ENCODE measurements at places on chromosomes 16 and 17.

- DNase-seq = no peak
These were observed 3.1 kb downstream of the RAB11FIP4 start for GRCh38 chr17:31394544-31394943.

DNA sequence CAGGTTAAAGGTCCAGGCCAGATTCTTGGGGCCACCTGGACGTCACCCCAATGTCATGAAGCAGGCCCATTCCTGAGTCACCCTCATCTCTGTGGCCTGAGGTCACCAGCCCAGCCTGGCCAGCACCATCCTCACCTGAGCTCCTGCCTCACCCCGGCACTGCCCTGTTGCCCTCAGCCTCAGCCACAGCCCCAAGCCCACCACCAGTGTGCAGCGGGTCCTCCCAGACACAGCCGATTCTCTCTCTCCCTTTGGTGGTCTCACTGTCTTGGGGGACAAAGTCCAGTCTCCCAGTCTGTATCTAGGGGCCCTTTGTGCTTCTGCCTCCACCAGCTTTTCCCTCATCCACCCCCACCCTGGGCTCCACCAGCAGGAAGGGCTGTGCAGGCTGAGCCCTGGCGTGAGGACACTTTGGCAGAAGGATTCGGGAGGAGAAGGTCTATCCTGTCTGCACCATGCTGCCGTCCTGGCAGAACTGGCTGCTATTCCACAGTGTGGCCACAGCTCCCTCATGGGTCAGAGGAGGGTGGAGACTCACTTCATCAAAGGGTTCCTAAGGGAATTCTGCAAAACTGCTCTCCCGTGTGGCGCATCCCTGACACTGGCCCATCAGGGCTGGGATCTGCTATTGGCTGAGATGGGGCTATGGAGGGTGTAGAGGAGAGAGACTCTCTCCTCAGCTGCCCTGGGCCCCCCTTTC is 64.3 kb downstream of the PRMT7 start:
- no peak for DNase-seq

DNA sequence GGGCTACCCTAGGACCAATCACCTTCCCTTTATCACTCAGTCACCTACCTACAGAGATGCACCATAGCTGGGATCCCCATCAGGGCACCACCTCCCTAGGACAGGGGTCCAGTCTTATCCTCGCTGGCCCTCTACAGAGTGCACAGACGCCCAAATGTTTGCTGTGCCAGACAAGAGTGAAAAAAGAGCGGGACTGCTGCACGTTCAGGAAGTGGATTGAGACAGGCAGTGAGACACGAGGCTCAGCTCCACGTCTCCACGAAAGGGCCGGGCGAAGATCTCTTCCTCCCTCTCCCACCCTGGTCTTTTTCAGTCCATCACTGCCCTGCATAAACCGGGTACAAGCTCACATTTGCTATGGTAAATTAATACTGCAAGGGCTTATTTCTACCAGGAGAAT is 95.5 kb downstream of the ZFHX3 start:
- DNase-seq = no peak

DNA sequence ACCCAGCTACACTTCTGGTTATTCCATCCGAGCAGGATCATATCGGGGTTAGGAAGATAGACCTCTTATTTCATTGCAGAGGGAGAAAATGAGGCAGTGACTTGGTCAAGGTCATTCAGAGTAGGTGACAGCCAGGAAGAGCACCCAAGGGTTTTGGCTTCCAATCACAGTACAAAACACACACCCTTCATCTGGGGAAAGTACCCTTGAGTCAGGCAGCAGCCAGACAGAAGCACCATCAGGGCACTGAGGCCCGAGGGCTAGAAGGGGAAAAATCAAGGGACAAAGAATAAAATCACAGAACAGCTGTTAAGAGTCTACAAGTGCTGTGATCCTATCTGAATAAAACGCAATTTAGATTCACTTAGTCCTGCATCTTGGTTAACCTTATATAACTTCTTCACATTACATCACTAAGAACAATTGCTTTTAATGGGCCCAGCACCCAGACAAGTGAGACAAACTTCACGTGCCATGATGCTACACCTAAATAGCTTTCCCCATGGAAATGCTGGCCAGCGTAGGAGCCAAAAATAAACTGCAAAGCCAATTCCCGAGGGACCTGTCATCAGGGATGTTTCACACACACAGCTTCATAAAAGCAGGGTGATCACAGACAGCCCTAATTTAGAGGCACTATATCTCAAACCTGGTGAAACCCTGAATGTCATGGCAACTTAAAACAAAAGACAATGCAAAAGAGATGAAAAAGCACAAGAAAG is 4.9 kb downstream of the UBE2O start:
- DNase-seq = no peak

- DNase-seq = no peak
These were observed 538 bp upstream of the FCSK start for GRCh38 chr16:70453892-70454221.

DNA sequence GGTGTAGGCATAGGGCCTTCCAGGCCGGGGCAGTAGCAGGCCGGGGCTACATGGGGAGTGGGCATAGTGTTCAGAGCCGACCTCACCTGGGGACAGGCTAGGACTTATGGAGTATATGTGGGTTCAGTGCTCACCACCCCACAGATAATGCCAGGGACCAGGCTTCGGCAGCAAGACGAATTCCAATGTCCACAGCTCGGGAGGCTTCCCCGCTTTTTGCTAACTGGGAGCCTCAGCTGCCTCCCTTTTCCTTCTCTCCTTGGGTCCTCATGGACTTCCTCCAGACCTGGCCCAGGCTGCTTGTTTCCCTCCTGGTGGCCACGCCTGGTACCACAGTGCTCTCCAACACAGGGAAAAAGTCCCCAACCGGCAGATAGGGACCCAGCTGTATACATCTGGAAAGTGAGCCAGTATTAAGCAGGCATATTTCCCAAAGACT is 20.1 kb upstream of the SLC46A1 start:
- no peak for DNase-seq

DNA sequence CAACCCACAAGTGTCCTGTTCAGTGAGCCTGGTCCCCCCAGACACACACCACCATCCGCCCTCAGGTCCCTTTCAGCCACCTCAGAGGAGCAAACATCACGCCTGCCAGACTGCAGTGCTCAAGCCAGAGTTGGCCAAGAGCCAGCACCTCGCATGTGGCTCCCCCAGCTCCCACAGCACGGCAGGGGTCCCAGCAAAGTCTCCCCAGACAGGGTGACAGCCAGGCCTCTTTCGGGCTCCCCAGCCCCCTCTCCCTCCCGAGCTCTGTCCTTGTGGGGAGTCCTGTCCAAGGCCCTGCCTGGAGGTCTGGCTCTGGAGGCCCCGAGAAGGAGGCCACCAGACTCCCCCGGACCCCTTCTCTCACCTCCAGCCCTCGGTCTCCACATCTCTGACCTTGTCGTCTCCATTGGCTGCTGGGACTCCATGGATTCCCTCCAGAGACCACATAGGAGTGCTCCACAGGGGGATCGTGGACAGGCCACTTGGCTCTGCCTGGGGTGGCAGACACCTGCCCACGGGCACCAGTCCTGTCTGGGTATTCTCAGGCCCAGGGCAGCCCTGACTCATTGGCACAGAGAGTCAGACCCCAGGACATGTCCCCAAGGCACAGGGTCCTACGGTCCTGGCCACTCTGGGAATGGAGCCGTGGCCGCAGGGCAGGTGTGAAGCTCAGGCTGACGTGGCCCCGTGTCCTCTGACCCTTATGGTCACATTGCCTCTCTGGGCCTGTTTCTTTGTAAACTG is 1.8 kb upstream of the MYADML2 start:
- no peak for DNase-seq

- DNase-seq = no peak
These were observed 32.5 kb upstream of the PLCG2 start for GRCh38 chr16:81746566-81746965.

DNA sequence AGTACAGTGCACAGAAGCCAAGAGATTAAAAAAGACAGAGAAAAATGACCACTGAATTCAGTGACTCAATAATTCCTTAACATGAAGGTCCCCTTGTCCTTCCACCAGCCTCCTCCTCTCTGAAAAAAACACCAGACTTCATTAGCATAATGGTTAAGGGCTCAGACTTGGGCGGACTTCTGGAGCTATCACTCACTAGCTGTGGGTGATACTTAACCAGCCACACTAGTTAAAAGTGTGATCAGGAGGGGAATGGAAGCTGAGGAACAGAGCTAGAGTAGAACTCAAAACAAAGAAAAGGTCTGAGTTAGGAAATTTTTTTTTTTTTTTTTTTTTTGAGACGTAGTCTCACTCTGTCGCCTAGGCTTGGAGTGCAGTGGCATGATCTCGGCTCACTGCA is 23.2 kb downstream of the ZNF652 start:
- DNase-seq = no peak

- no peak for DNase-seq
These were observed 12.1 kb upstream of the CBX8 start for GRCh38 chr17:79808763-79809529.

GRCh38 chr16:85153656-85154091 is 41.4 kb upstream of the CIBAR2 start:
- no peak for DNase-seq

DNA sequence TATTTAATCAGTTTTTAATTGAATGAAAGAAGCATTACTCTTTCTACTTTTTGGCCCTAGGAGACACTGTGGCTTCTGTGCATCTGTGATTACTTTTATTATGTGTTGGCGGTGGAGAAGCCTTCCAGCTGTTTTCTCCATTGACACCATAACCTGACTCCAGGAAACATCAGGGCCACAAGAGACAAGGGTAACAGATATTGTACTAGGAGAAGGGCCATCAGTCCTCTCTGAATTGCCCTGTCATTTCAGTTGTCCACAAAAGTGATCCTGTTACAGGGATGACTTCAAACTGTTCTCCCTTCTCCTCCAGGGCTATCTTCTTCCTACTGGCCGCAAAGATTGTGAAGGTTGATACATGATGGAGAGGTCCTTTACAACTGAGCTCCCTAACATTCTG is 14.6 kb downstream of the KRT39 start:
- no peak for DNase-seq

- no peak for DNase-seq
These were observed 54.9 kb upstream of the NACA2 start for GRCh38 chr17:61645920-61646319.

DNA sequence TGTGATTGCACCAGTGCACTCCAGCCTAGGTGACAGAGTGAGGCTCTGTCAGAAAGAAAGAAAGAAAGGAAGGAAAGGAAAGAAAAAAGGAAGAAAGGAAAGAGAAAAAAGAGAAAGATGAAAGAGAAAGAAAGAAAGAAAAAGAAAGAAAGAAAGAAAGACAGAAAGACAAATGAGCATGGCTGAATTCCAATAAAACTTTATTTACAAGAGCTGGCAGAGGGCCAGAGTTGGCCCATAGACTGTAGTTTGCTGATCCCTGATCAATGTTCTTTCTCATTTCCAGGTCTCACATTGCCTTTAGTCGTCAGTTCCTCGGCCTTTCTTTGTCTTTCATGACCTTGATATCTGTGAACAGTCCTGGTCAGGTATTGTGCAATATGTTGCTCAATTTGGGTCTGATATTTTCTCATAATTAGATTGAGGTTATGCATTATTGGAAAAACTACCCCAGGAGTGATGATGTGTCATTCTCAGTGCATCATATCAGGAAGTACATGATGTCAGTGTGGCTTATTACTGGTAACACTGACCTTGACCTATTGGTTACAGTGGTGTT is 68.5 kb upstream of the MED9 start:
- DNase-seq = peak; percentile 72

GRCh38 chr17:76014100-76014924 is 12.8 kb downstream of the EVPL start:
- DNase-seq = no peak

GRCh38 chr17:17141279-17141678 is 64.9 kb downstream of the PLD6 start:
- no peak for DNase-seq

DNA sequence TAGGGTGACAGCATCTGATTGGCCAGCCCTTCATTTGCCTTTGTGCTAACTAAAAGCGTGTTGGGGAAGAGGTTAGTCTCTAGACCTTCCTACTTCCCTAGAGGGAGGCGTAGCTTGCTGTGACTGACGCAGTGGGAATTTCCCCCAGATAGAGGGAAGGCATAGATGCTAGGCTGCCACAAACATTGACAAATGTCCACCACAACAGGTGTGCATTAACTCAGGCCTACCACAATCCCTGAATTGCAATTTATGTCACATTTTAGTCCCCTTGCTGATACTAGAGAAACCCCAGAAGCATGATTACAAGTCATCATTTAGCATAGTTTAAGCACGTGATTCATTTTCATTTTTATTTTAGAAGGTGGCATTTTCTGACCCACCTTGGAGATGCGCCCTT is 76.3 kb upstream of the WSB1 start:
- no peak for DNase-seq

- DNase-seq = no peak
These were observed 76.7 kb downstream of the HLF start for GRCh38 chr17:55341432-55341831.

DNA sequence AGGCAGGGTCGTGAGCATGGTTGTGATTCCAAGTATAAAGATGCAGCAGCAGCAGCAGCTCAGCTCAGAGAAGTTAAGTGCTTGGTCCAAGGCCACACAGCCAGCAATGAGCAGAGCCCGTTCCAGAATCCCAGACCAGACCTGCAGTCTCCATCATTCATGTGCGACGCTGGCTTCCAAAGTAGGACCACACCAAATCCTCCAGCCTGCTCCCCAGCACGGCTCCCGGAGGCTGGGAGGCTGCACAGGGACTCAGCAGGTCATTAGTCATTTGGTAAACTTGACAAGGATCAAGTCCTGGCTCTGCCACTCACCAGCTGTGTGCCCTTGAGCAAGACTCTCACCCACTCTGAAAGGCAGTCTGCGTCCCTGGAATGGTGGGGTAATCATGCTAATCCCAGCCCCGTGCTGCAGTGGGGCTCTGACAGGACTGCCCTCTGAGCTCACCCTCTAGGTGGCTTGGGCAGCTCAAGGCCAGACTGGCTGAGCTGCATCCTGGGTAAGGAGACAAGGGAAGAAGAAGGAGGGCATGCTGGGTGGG is 95.1 kb upstream of the TMEM132E start:
- no peak for DNase-seq

- DNase-seq = peak; percentile 49
These were observed 14.6 kb upstream of the PITPNA start for GRCh38 chr17:1577182-1577581.

DNA sequence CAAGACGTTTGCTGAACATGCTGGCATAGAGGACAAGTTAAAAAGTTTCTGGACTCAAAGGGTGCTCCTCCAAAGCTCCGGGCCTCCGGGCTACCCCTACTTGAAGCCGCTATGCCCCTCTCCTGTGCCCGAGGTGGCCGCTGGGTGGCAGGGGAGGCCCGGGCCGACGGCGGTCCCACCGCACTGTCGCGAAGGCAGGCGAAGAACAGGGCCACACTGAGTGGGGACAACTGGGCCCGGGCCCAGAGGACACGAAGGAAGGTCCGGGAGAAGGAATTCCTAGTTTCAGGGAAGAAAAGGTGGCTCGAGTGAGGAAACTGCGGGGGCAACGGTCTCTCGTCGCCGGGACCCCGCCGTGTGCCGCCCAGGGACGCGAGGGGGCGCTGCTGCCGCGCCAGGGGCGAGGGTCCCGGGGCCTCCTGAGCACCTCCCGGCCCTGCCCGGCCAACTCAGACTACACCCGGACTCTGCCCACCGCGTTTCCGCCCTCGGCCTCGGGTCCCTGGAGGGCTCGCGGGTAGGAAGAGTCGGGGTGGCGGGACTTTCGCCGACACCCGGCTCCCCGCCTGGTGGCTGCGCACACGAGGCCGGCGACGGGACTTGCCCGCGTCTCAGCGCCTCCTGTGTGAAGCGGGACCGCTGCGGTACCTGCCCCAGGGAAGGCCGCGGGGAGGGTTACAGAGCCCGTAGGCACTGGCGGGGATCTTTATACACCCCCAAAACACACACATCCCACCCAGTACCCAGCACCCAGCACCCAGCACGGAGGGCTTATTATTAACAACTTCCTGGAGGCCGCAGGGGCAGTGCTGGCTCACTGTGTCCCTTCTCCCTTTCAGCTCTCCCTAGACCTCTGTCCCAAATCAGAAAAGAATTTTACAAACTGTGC is 772 bp upstream of the CHCT1 start:
- DNase-seq = no peak

Measured in HS-5 (cell line).